ENCODE measurements at places on chromosomes 2 and 18. TPM values are rescaled to one million over a fixed set of nuclear protein-coding genes. Genes with fewer than 3 reads are reported as not detected.

GRCh38 chr2:181095486-181095885 is 115.1 kb downstream of the UBE2E3 start:
- no peak overlapping the region for H3K27ac ChIP-seq
- H3K27me3 ChIP-seq, result no peaks in the 10 kb centered on the region
- H3K4me1 ChIP-seq, result no peaks in the 10 kb centered on the region
- H3K36me3 ChIP-seq, result no peaks in the 10 kb centered on the region
- no peak for DNase-seq

- no peak overlapping the region for H3K4me3 ChIP-seq
- H3K36me3 ChIP-seq, result no peaks in the 10 kb centered on the region
- DNase-seq, result no peak
- H3K27me3 ChIP-seq, result no peaks in the 10 kb centered on the region
- no peaks in the 10 kb centered on the region for H3K4me1 ChIP-seq
These were observed 511.4 kb downstream of the KCNJ3 start for GRCh38 chr2:155209696-155210450.

DNA sequence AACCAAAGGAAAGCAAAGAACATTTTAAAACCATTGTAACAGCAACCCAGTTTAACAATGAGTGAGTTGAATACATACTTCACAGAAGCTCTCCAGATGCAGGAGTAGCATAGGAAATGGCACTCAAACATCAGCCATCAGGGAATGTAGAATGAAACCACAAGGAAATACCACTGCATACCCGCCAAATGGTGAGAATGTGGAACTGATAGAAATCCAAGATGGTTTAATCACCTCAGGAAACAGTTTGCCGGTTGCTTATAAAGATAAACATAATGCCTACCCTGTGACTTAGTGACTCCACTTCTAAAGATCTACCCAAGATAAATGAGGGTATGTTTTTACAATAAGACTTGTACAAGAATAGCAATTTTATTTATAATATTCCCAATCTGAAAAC is 132.0 kb downstream of the GALNT1 start:
- H3K4me1 ChIP-seq, result no peaks in the 10 kb centered on the region
- H3K36me3 ChIP-seq, result no peaks in the 10 kb centered on the region
- no peak for DNase-seq
- H3K27me3 ChIP-seq, result no peaks in the 10 kb centered on the region
- no peak overlapping the region for H3K4me3 ChIP-seq

DNA sequence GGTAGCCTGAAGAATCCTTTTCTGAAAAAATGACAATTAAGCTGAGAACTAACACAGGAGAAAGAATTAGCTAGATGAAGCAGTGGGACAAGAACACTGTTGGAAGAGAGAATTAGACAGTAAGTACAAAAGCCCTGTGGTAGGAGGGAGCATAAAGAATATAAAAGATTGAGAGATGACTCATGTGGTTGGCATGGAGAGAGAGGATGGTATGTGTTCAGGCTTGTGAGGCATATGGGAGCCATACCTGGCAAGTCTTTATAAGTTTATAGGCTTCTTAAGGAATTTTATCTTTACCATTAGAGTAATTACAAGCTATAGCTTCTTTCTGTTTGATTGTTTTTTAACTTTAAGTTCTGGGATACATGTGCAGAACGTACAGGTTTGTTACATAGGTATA is 325.0 kb downstream of the ARL6IP6 start:
- H3K4me1 ChIP-seq, result no peaks in the 10 kb centered on the region
- H3K4me3 ChIP-seq, result no peak overlapping the region
- no peak for DNase-seq
- no peaks in the 10 kb centered on the region for H3K36me3 ChIP-seq

DNA sequence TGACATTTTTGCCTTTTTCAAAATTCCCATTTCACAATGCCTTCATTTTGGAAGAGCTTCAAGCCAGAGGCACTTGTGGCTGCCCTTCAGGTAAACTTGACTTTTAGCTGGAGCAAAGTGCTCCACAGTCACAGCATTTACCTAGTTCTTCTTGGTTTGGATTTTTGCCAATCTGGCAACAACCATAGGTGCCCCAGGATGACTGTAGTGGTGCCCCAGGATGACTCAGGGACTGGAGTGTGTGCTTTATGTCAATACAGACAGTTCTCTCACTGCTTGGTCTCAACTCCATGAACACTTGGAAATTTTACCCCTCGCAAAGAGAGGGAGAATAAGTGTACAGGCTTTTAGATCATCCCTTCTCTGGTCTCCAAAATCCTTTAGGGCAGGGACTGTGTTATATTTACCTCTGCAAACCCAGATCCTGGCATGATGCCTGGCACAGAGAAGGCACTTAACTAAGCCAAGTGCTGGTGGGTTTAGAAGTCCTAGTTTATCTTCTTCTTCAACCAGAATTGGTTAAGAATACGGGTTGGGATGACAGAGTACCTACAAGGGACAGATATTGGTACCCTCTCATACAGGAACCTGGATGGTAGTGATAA is 15.3 kb upstream of the PTPN4 start:
- no peaks in the 10 kb centered on the region for H3K36me3 ChIP-seq
- H3K4me3 ChIP-seq, result no peak overlapping the region
- no peak for DNase-seq
- no peaks in the 10 kb centered on the region for H3K4me1 ChIP-seq
- no peaks in the 10 kb centered on the region for H3K27me3 ChIP-seq
- no peak overlapping the region for H3K27ac ChIP-seq

- H3K27ac ChIP-seq, result no peak overlapping the region
- H3K4me1 ChIP-seq, result no peaks in the 10 kb centered on the region
- H3K4me3 ChIP-seq, result no peak overlapping the region
- no peak for DNase-seq
- no peaks in the 10 kb centered on the region for H3K36me3 ChIP-seq
These were observed 134.7 kb downstream of the ZNF407 start for GRCh38 chr18:74732380-74732779.

- H3K4me1 ChIP-seq, result no peaks in the 10 kb centered on the region
- no peak for DNase-seq
- H3K36me3 ChIP-seq, result no peaks in the 10 kb centered on the region
- no peak overlapping the region for H3K27ac ChIP-seq
- H3K4me3 ChIP-seq, result no peak overlapping the region
- no peaks in the 10 kb centered on the region for H3K27me3 ChIP-seq
These were observed 68.2 kb upstream of the NEDD4L start for GRCh38 chr18:57975805-57976204.

DNA sequence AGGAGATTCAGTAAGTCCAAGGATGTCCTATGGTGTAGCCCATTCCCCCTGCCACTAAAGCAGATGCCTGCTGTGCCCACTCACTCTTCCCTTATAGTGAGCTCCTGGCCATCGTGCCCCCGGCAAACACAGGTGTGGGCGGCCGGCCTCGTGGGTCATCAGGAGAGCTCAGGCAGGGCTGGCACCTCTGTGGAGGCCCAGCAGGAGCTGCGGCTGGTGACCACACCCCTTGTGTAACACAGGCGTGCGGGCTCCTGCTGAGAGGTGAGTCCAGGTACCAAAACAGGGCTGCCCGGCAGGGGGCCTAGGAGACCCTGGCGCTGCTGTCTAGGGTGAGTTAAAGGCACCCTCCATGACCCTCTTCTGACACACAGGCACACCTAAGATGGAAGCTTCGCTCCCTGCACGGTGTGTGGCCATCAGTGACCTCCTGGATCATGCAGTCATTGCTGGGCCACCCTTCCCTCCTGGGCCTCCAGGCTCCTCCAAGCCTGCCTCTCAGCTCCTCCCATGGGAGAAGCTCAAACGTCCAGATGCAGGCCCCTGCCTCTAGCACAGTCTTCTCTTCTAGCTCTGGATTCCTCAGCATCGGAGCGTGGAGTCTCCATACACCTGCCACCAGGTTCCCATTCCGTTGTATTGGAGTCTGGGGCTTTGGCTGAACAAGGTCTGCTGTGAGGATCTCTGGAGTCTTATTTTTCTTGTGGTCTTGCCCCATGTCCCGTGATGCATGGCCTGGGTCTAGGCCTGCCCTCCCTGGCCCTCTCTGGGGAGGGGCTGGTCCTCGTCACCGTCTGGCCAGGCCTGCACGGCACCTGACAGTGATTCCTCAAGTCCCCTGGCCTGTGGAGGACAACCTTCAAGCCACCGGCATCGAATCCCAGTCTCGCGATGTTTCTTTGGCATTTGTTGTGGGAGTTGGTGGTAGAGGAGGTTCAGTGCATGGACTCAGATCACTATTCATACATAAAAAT is 246.9 kb downstream of the ACKR3 start:
- no peaks in the 10 kb centered on the region for H3K27me3 ChIP-seq
- H3K36me3 ChIP-seq, result no peaks in the 10 kb centered on the region
- H3K4me1 ChIP-seq, result no peaks in the 10 kb centered on the region
- no peak for DNase-seq

DNA sequence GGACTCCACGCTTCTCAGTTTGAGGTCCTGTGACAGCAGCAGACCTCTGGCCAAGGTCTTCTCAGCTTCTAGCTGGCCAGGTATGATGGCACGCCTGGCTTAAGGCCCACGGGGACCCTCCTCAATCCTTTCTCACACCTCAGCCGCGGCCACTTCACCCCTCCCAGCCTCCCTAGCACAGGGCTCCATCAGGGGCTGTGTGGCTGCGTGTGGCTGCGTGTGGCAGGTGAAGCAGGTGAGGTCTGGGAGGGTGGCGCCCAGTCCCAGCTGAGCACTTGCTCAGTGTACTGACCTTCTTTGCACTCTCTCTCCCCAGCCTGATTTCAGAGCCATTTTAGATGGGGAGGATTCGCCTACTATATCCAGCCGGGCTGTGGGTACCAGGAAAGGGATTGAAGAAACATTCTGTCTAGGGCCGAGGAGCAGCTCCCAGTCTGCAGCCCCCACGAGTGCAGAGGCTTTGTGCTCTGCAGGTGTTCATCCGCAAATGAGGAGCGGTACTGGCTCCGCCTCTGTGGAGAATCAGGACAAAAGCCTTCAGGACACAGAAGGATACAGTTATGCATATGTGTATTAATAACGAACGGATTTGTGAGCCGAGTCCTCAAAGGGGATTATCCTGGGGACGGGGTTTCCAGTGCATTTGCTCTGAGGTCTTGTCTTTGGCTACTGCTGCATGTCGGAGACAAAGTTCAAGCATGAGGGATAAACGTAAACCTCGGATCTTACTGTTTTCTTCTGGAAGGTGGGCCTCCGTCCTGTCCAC is 236.9 kb upstream of the RAB6C start:
- DNase-seq, result no peak
- H3K4me1 ChIP-seq, result no peaks in the 10 kb centered on the region
- H3K4me3 ChIP-seq, result no peak overlapping the region
- no peaks in the 10 kb centered on the region for H3K36me3 ChIP-seq
- H3K27me3 ChIP-seq, result no peaks in the 10 kb centered on the region
- no peak overlapping the region for H3K27ac ChIP-seq

DNA sequence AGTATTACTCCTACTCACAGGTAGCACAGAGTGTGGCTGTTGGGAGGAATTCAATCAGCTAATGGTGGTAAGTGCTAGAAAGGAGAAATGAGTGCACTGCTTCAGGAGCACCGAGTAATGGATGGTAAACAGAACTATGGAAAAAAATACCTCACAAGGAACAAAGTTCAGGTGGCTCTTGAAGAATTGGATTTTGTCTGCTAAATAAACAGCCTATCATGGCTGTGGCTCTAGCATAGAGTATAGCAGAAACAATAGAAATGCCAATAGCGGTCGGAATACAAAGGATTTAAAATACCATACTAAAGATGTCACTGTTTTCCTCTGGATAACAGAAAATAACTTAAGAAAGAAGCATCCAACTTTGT is 482.5 kb downstream of the NUP35 start:
- H3K4me1 ChIP-seq, result no peaks in the 10 kb centered on the region
- no peak overlapping the region for H3K4me3 ChIP-seq
- H3K36me3 ChIP-seq, result no peaks in the 10 kb centered on the region
- no peak overlapping the region for H3K27ac ChIP-seq
- no peaks in the 10 kb centered on the region for H3K27me3 ChIP-seq
- no peak for DNase-seq

Gene CCDC74B
- 0.84 TPM for total RNA-seq

Gene SCG2
- not detected for total RNA-seq

Gene SERPINB10
- not detected for total RNA-seq

Gene THUMPD2
- total RNA-seq, result 12.2 TPM

Gene OTX1
- not detected for total RNA-seq

Gene FBXO48
- 1.5 TPM for total RNA-seq

Gene DSC2
- total RNA-seq, result not detected
